ENCODE measurements at places on chromosomes 4 and X.

DNA sequence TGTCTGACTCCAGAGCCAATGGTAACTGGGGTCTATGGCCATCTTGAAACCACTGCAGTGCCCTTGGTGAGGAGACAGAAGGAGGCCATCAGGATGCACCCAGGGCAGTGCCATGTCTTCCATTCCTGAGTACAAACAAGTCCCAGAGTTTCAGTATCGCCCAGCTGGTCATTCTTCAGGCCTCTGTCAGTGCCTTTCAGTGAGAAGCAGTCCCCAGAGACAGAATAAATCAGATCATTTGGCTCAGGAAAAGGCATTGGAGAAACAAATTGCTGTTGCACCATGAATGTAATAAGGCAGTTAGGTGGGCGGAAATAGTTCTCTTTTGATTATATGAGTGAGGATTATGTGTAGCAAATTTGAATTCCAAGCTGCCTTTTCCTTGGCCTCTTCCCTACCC is 21.3 kb downstream of the ADGRG4 start:
- DNase-seq, result no peak

DNA sequence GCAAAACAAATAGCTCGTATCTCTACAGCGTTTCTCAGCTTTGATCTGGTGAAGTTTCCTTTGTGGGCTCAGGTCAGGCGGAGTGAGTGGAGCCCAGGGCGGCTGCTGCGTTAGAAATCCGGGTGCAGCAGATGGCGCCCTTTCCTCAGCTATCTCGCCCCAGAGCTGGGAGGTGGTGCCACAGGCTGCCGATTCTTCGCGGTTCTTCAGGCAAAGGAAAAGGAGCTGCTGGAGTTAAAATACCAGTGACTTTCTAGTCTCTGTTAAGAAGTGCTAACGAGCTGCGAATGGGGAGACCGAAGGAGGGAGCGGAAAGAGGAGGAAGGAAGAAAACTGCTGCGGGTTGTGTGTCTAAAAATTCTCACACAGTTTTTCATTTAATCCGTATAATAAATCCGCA is 114.6 kb downstream of the CPE start:
- peak; percentile 4 for DNase-seq

- peak; percentile 58 for DNase-seq
These were observed 720 bp downstream of the RPL10 start for GRCh38 chrX:154398668-154399526.

GRCh38 chr4:21467551-21467950 is 481.0 kb downstream of the KCNIP4 start:
- DNase-seq, result no peak

DNA sequence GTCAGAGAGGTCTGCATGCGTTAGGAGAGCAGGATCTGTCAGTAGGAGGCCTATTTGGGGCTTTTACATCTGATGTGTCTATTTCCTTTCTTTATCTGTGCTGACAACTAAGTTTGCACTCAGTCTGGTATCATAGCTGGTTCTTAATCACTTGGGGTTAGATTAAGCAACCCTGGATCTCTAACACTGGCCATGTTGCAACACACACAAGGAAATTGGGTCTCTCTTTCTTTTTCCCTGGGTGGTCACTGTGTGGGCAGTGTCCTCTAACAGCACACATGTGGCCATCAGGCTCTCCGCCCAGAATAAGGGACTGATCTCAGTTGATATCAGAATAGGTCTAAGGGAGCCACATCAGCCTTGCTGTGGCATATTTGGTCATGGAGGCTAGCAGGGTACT is 38.9 kb downstream of the IGFBP7 start:
- DNase-seq, result no peak

Data from stimulated activated CD8-positive, alpha-beta memory T cell treated with anti-CD3 and anti-CD28 coated beads, Interleukin-7, amount 100 ng/mL, for 1 hour (primary cell).